Amygdala (tissue), 56 donors: ENCODE measurements at places on chromosomes 1 and 21.

DNA sequence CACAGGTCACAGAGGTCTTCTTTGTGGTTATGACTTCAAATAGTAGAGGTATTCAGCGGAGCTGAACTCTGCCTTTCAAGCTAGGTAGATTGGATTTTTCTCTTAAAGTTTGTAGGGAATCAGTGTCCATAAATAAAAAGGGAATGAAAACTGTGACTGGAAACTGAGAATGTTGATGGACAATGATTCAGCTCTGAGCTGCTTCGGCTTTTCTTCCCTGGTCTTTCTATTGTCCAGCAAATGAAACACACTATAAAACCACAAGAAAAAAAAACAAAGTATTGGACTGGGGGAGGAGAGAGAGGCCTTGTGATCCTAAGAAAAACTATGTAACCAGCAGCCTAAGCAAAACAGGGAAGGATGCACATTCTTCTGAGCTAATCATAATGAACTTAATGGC lies 11.1 kb downstream of the TNNI3K start:
- no peak for DNase-seq

DNA sequence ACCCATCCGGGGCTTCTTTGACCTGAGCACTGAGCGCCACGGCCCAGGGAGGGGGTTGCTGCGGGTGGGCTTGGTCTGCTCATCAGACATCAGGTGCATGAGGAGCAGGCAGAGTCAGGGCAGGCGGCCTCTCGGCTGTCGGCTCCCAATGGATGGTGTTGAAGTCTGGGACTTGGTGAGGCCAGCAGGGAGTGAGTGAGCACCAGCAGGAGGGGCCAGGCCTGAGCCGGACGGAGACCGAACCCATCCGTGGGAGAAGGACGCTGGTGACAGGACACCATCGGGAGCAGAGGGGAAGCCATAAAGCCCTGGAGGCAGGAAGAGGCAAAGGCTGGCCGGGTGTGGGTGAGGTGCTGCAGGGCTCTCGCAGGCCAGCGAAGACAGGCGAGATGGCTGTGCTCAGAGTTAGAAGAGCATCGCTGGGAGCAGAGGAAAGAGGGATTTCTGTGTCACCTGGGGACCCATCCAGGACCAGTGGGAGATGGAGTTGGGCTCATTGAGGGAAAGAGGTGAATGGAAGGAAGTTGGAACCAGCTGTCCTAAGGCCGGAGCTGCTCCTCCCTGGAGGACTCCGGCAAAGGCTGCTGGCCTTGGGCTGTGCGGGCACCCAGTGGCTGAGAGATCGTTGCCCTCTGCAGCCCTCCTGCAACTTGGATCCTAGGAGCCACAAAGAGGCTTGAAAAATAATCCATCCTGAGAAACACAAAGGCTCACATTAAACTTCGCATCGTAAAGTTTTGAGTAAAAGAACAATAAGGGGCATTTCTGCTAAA lies 49.9 kb downstream of the PDE9A start:
- no peak for DNase-seq

GRCh38 chr1:1602304-1602967 lies 2.5 kb upstream of the FNDC10 start:
- no peak for DNase-seq

GRCh38 chr1:218553197-218553596 lies 208.1 kb downstream of the TGFB2 start:
- DNase-seq: no peak

GRCh38 chr1:53766194-53766742 lies 27.3 kb upstream of the GLIS1 start:
- no peak for DNase-seq

- no peak for DNase-seq
These were observed 428.5 kb upstream of the TMPRSS15 start for GRCh38 chr21:18831942-18832676.

DNA sequence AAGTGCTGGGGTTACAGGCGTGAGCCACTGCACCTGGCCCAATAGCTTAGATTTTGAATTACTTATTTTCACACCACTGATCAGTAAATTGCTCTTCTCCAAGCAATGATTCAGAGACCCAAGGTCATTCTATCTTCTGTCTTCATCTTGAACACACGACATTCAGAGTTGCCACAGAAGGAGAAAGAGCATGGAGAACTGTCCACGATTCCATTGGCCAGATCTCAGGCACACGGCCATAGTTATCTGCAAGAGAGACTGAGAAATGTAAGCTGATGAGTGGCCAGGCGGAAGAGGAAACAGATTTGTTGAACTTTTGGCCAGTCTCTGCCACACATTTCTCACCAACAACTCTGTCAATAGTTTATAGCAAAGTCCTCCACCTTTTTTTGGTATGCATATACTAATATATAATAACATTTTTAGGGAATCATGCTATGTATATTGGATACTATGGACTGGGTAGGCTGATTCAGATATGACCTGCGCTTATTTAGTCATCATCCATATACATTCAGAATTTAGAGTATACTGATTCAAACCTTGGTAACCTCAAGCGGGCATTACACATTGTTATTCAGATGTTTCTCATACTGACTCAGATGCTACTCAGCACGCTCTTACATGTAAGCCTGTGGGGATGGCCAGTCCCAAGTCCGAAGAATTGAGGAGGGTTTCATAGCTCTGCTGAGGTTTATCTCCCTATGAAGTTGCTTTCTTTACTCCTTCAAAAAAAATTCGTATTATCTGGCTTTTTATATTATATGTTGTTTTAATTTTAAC lies 25.5 kb upstream of the CAP1 start:
- DNase-seq: no peak

- no peak for DNase-seq
These were observed 6.2 kb downstream of the FAM131C start for GRCh38 chr1:16067127-16067768.

DNA sequence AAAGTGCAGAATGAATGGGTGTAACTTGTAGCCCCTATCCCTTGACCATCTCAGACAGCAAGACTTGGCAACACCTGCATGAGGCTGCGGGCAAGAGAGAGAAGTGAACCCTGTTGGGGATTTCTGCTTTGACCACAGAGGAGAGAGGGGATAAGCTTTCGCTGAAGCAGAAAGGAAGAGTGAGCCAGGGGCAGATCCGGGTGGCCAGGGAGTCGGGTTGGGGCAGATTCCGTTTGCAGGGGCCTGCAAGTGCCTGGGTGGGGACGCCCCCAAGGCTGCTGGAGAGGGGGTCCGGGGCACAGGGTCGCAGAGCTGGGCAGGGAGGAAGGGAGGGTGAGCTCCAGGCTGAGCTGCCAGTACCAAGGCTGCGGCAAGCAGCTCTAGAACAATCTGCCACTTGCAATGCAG lies 25.3 kb upstream of the PIK3CD start:
- no peak for DNase-seq
